ENCODE measurements at places on chromosomes 7 and 10. TPM values are rescaled to one million over a fixed set of nuclear protein-coding genes. Genes with fewer than 3 reads are reported as not detected.

- DNase-seq = peak; percentile 78
Observed at GRCh38 chr10:126049759-126050700, 153.7 kb downstream of the FANK1 start.

DNA sequence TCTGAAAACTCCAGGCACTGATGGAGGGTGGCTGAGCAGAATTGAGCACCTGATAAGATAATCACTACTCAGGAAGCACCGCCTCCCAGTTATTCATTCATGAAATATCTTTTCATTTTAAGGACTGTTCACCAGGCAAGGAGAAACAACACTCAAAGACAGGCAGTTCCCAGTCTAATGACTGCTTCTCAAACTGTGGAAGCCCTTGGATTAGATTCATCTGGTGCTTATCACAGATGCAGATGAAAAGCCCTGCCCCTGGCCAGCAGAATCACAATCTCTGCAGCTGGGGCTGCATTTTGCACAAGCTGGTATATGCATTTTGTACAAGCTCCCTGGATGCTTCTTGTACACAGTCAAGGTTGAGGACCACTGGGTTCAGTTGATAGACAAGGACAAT lies 109.7 kb downstream of the ELMO1 start:
- DNase-seq = no peak

GRCh38 chr10:42475168-42476098 lies 162.9 kb downstream of the ZNF33B start:
- peak; percentile 52 for DNase-seq

COL26A1 gene
- not detected for total RNA-seq

DNA sequence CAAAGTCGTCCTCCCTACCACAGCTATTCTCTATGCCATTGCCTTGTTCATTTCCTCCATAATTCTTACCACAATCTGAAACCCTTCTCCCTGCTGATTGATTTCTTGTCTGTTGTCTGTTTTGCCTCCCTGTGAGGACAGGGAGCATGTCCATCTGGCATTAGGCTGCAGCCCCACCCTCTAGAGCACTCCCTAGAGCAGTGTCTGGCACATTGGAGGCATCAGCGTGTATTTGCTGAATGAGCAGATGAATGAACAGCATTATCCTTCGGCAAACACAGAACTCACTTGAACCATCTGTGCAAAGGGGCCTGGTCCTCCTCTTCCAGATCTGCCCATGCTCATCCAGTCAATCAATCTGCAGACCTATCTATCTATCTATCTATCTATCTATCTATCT lies 5.1 kb upstream of the DMBT1 start:
- DNase-seq = no peak

- DNase-seq = no peak
Observed at GRCh38 chr7:156009569-156009968, 197.3 kb upstream of the SHH start.

- no peak for DNase-seq
Observed at GRCh38 chr10:122492999-122493481, 31.7 kb downstream of the HTRA1 start.

OR6V1 gene
- not detected for total RNA-seq

- no peak for DNase-seq
Observed at GRCh38 chr10:121754666-121755065, 156.4 kb upstream of the FGFR2 start.

- no peak for DNase-seq
Observed at GRCh38 chr7:12770227-12770975, 83.0 kb downstream of the ARL4A start.

GRCh38 chr7:4054158-4054557 lies 627.9 kb upstream of the FOXK1 start:
- no peak for DNase-seq

ACHE gene
- 2.0 TPM for total RNA-seq

DNA sequence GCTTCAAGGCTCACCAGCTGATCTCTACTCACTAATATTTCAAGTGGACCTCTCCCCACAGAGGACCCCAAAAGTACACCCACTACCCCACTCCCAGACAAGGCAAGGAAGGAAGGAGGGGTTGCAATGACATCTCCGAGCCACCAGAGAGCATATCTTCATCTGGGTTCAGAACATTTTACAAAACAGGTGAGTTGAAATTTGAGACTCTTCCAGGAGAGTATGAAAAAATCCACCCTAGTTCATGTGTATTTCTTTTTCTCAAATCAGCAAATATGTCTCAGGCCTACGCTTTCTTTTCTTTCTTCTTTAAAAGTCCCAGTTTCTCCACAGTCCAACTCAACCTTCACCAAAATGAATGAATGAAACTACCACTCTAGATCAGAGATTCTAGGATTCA lies 61.9 kb downstream of the SGMS1 start:
- no peak for DNase-seq

ANK3 gene
- total RNA-seq = 17.0 TPM

- DNase-seq = no peak
Observed at GRCh38 chr10:17041626-17042520, 87.7 kb downstream of the CUBN start.

MDFIC gene
- total RNA-seq = 25.3 TPM

FOXP2 gene
- 17.6 TPM for total RNA-seq

BRAT1 gene
- total RNA-seq = 14.8 TPM

DNA sequence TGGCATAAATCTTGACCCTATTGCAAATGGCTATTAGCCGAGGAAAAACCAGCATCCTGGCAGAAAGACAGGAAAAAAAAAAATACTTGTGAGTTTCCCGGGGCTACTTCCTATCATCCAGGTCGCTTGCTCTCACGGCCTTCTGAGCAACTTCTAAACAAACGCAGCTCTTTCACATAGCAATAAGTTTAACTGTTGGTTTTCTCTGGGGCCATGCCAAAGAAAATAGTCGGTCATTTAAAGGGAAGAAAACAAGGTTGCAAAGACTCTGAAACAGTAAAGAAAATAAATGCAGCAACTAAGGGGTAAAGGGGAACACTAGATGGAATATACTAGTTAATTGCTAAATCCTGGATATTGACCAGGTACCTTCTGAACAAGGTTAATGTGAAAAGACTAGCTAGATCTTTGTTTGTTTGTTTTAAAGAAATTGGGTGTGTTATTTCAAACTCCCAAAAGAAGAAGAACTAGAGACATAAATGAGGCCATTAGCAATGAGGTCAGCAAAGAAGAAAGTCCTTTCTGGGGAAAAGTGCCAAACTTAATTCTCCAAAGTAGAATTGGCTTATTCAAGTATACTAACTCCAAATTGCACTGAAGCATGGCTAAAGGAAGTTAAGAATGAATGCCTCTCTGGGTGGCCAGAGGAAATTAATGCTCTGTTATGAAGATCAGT lies 54.2 kb downstream of the SLC39A12 start:
- DNase-seq = no peak

DNA sequence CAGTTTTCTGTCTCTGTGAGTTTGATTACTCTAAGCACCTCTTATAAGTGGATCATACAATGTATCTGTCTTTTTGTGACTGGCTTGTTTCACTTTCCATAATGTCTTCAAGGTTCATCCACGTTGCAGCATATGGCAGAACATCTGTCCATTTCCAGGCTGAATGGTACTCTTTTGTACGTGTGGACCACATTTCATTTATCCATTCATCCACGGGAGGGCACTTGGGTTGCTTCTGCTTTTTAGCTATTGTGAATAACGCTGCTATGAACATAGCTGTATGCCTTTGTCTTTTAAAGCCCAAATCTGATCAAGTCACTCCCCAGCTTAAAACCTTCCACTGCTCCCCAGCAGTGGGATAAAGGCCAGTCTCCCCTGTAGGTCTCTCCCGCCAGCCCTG lies 31.5 kb downstream of the EGFR start:
- no peak for DNase-seq

C10orf95 gene
- not detected for total RNA-seq

METTL2B gene
- 23.8 TPM for total RNA-seq

DNA sequence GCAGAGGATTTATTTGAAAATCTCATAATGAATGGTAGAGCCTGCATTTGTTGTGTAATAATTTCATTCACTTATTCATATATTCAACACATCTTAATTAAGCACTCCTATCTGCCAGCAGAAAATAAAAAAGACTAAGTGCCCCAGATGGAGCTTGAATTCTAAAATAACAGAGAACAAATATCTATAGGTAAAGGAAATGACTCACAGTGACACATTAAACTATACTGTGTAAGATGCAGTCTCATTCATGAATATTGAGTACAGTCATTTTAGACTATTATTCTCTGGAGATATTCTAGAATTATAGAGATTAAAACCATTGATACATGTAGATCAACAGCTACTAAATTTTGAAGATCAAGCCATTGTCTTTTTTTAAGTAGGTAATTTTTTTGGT lies 72.1 kb downstream of the PTPRZ1 start:
- DNase-seq = no peak

DNA sequence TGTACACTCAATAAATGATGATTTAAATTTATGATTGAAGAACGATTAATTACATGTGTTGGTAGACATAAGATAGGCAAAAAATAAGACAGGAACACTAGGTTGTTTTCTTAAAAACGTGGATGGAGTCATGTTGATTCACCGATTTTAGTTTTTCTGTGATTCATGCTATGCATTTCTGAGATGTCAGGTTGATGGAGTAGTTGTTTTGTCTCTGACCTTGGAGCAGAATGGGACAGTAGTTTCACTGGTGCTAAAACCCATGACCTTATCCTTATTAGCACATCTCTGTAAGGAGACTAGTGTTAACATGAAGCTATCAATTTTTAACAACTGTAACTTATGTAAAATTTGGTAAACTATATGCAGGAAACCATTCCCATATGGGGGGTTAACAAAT lies 611.6 kb upstream of the FZD8 start:
- no peak for DNase-seq

CYP2C9 gene
- total RNA-seq = not detected

GRCh38 chr10:84007482-84007881 lies 131.8 kb upstream of the GHITM start:
- DNase-seq = no peak

- DNase-seq = no peak
Observed at GRCh38 chr10:63515002-63515763, 6.0 kb upstream of the REEP3 start.

DNA sequence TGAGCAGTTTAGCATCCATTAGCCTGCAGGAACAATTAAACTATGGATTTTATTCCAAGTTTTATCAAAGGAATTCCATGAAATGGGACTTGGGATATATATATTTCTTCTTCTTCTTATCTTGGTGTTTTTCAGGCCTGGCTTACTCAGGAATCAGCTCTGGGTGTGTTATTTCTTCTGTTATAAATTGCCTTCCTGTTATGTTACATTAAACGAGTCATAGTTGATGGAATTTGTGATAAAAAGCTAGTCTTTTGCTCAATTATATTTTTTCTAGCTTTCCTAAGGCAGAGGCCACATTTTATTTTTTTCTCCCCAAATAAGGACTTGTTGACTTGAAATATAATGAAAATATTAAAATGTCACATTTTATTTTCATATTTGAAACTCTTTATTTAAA lies 141.3 kb downstream of the EPC1 start:
- no peak for DNase-seq

- no peak for DNase-seq
Observed at GRCh38 chr10:90031776-90032175, 330.4 kb downstream of the KIF20B start.

GRCh38 chr7:133709036-133709880 lies 417.9 kb upstream of the LRGUK start:
- DNase-seq = no peak

CPA4 gene
- total RNA-seq = 0.45 TPM

DNA sequence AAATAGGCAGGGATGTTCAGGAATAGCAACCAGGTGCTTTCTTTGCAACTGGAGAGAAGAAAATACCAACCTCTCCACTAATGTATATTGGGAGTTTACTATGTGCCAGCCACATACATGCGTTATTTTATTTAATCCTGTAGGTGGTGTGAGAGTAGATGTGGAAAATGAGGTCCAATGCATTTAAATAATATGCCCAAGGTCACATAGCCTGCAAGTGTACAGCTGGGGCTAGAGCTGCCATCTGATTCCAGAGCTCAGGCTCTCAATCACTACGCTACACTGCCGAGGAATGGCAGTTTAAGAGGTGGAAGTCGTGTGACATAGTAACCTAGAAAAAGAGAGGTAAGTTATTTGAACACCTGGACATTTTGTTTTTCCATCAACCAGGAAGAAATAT lies 277.0 kb downstream of the EXOC4 start:
- no peak for DNase-seq

SLC26A5 gene
- total RNA-seq = 0.57 TPM

POLR2J gene
- total RNA-seq = 35.9 TPM

DNA sequence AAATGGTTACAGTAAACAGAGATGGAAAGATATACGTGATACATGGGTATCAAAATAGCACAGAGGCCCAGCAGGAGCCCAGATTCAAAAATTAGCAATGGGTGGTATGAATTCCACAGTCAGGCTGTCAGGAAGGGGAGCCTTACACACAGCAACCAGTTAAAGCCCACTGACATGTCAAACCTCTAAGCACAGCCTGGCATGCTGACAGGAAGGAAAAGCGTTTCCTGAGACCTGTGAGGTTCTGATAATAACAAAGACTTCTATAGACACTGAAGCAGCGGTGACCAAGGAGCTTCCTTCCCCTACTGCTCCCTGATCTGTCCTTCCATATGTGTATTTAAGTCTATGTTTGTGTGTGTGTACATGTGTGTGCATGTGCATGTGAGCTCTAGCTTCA lies 89.9 kb downstream of the PHYHIPL start:
- DNase-seq = no peak

IPMK gene
- total RNA-seq = 4.5 TPM

DNA sequence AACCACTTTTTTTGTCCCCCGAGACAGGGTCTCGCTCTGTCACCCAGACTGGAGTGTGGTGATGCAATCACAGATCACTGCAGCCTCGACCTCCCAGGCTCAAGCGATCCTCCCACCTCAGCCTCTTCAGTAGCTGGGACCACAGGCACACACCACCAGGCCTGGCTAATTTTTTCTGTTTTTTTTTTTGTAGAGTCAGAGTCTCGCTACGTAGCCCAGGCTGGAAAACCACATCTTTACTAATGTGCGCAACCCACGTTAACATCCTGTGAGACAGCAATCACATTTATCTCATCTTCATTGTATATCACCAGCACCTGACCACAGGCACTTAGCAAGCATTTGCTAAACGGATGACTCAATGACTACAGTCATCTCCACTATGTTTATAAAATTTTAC lies 77.8 kb upstream of the ATP6V0A4 start:
- no peak for DNase-seq

DNA sequence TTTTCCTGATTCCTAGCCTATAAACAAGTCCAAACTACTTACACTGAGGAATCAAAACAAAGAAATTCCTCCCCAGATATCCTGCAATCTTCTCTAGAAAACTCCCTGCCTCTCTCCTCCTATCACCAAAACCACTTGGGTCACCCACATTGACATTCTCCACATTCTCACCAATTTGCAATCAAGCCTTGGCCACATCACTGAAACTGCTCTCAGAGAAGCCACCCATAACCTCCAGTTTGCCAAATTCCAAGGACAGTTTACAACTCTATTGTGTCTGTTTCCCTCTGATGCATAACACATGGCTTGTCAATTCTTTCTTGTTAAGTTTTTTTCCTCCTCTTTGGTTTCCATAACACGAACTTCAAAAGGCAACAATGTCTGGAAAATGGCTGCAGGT lies 233.5 kb downstream of the XPNPEP1 start:
- no peak for DNase-seq

SRGN gene
- total RNA-seq = 168 TPM
